ENCODE measurements at places on chromosomes 4 and X.

DNA sequence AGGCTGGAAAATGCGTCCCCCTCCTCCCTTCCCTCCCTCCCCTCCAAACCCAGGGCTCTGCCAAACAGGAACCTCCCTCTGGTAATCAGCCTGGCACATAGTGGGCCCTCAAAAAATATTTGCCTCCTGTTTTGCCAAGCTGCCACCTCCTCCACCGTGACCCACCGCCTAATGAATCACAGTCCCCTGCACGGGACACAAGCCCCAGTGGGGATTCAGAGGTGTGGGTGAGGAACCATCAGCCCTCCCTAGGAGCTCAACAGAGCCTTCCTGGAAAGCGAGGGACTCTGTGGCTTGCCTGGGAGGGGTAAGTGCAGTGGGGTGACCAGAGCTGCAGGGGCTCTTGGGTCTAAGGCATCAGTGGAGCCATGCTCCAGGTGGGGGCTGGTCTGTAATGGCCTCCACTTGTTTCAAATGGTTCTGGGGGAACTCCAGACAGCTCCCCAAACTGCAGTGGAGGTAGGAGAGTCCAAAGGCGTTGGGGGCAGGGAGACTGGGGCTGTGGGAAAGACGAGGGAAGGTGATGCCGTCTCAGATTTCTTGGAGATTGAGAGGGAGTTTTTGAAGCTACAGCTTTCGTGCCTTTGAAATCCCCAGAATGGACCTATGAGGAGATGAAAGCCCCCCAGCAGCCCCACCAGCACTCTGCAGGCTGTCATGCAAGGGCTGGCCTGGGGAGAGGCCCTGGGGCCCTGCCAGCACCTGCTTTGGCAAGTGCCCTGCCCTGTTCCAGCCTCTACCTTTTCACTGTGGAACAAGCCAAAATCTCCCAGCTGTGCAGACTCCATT, 1.0 kb upstream of the PPP2R2C start:
- DNase-seq, result no peak

DNA sequence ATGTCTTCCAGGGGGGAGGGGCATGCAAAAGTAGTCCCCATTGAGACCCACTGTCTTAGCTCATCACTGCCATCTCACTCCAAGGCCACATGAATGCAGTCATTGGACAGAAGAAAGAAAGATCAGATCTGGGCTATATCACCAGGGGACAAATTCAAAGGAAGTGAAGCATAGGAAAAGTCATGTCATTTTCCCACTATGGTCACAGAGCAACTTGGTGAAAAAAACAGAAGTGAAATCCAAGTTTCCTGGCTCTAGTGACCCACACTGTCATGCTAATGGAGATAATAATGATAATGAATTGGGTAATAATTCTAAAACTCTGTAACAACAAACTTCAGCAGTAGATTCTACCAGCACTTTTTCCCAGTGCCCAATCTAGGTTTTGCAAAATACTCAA, 9.9 kb downstream of the LHFPL1 start:
- no peak for DNase-seq

DNA sequence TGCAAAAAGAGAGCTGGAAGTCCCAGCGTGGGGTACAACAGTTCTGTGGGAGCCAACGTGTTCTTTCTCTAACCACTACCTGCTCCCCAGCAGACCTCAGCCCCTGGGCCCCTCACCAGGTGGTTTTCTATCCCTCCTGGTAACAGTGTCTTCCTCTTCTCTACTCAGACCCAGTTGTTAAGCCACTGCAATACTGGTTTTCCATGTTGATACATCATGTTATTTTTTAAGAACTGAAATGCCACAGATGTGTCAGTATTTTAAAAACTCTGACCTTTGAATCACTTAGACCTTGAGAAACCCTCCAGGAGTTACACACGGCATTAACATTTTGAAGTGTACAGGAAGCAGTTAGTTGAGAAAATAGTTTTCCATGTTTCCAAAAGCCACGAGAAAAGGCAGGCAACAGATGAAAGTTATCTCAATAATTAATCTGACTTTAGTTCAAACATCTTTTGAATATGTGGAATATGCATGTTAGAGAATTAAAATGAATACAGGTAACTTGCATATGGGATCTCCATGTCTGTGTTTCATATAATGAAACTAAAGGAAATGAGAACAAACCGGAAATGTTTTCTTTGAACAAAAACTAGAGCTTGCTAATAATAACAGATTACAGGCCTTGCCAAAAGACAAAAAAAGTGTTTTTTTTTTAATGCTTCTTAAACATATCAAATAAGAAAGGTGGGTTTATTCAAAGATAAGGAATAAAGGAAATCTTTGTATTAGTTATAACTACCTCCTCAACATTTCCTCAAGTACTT, 108.8 kb downstream of the ZNF827 start:
- no peak for DNase-seq

DNA sequence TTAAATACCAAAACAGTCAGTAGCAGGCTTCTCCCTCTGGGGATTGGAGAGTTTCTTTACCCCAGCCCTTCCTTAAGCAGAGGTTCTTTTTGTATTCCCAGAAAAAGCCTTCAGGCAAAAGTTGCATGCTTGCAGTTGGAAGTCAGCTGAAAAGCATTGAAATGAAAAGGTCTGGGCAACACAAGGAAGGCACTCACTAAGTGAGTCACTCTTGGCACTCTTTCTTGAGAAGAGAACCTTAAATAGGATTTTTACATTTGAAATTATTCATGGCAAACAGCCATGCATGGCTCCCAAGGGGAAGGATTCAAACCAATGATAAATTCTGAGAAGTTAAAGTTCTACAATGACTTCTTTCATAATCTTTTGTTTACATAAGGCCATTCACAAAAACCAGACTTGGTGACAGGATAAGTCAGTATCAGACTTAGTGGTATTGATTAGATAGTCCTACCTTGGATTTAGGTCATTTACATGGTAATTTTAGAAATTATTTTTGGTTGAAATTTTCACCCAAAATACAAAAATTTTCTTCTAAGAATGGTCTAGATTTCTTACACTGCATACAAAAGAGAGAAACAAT, 2068.9 kb downstream of the PCDH7 start:
- DNase-seq, result peak; percentile 1

- no peak for DNase-seq
These were observed 240.1 kb downstream of the FRAS1 start for GRCh38 chr4:78297116-78297800.

DNA sequence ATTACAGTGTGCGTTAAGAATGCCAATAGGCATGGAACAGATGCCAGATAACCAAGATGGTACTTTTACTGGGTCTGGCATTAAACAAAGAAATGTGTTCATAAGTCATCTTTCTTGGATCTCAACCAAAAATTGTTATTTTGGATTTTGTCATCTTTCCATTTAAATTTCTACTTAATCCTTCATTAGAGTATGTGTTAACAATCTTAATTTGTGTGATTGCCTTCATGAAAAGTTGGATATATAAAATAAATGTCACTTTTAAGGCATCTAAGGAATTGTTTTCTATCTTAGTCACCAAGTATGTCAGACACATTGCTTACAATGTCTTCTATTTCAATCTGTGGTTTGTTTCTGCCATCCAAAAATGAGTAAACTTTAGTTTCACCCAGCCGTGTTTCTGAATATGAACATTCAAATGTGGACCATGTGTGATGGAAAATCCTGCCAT, 87.5 kb downstream of the PALLD start:
- peak; percentile 85 for DNase-seq

- DNase-seq, result no peak
These were observed 139.3 kb upstream of the MXRA5 start for GRCh38 chrX:3485727-3486126.

DNA sequence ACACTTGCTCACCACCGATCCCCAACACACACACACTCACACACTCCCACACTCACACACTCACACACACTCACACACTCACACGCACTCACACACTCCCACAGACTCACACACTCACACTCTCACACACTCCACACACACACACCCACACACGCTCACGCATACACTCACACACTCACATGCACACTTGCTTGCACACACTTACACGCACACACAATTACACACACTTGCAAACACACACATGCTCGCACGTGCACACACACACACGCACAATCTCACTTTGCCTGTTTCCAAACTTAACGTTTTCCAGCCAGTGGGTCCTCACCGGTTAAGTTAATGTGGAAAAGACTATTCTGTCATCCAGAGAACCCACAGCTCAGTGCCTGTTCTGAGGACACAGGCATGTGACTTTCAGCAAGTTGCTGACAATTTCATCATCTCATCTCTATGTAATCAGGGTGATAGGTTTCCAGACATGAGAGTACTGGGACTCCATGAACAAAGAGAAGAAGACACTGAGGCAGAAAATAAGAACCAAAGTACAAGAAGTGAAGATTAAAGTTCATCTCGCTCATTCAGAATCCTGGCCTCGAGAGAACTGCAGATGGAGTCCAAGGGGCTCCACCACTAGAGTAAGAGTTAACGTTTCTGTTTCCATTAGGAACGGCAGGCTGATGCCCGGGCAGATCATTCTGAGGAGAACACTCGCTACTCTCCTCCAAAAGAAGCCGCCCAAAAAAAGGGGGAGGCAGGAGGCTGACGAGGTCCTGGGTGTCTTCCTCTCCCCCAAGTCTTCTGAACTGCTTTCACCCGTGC, 153.2 kb upstream of the FRG1 start:
- no peak for DNase-seq

GRCh38 chr4:20474119-20474518, 222.4 kb downstream of the SLIT2 start:
- DNase-seq, result no peak

GRCh38 chrX:110698696-110699095, 96.9 kb downstream of the CHRDL1 start:
- no peak for DNase-seq

DNA sequence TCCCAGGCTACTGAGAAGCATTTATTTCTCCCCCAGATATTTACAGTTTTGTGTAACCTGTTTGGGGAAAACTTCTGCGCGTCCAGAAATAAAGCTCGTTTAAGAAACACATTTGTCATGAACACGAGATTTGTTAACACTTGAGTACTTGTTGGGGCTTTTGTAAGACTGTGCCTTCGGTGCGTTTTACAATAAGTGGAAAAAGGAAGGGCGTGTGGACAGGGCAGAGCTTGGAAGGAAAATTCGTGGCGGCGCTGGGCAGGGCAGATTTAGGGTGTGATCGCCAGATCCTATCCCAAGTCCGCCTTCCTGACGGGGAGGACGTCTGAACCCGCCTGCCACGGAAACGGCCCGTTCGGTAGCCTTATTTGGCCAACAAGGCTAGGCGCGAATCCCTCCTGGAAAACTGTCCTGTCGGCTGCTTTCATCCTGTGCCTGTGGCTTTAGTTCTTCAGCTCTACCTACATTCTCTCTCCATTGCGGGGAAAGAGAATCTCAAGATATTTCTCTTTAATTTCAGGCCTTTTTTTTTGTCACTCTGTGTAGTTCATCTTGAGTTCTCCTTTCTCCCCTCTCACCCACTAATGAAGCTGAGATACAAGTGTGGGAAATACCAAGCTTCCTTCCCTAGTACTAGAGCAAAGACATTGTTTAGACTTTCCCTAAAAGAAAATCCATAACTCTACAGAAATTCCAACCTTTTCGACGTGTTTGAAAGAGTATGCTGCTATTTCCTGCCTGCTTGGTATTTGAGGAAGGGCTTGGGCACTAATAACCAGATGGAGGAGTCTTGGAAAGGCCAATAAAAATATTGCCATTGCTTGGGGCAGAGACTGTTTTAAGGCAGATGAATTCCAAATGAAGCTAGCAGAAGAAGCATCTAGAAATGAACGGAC, 982 bp downstream of the PDLIM5 start:
- peak; percentile 52 for DNase-seq

DNA sequence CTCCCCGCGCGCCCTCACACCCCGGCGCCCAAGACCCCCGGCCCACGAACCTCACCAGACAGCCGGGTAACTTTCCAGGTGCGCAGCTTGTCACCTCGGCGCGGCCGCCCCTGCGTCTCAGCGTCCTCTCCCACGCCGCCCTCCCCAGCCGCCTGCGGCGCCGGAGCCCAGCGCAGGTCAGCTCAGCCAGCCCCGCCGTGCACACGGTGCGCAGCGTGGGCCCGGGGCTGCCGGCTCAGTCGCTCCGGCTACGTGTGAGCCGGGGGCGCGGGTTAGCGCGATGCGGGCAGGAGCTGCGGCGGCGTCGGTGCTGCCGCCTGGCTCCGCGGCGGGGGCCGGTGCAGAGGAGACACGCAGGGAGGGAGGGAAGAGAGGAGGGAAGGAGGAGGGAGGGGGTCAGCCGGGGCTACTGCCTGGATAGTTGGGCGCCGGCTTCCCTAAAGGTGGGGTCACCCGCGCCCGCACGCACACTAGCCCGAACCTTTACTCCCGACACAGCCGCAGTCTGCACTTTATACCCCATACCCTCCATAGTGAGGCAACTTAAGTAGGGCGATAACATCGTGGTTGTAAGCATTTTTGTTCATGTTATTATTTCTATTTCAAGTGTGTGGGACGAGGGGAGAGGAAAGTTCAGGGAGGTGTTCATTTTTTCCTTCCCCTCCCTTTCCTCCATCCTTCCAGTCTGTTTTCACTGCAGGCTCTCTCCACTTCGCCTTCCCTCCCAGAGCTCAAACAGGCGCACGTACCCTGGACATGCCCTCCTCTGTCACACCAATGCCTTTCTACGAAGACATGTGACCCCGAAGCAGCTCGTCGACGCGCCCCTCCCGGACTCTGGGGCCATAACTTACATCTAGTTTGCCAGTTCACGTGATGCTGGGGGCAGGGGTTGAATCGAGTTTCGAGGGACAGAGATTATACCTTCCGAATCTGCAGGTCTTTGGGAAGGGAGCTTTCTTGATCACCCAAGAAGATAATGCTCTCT, at the start of gene PRKG2:
PRKG2 (minus strand) TSS at position 342 of the 988 bp plus-strand sequence. CDS start 10,175 bp downstream, outside the sequence.
- DNase-seq, result peak; percentile 67

DNA sequence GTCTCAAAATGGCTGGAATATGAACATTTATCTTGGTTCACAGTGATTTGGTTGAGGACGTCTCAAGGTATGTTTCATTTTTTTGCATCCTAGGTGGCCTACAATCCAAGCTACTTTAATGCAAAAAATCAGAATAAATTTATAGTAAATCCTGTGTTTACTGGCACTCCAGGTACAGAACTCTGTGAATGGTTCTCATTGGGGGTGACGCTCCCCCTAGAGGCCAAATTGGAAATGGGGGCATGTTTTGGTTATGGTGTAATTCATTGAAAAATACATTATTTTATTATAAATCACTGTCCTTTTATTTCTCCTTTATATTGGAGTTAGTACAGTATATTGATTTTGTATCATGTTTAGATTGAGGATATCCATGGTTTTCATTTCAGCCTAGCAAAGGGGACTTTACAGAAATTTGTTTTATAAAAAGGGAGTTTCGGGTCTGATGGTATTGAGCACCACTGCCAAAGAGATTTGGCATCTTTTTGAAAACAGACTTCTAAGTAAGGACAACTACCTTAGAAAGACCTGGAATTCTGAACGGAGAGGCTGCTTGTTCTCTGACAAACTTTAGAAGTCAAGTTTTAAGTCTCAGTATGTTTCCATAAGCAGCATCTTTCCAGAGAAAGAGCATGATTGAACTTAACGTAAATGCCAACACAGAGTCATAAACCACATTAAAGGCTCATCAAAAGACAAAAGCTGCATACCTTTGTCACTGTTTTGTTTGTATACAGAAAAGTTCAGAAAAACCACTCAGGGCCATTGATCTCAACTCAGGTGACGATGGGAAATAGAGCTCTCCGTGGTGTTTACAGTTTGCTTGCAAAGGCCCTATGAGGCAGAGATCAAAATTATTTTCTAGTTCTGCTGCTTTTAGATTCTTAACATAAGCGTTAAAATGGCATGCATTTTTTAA, 19.4 kb downstream of the MTM1 start:
- DNase-seq, result no peak

GRCh38 chrX:112147206-112147605, 64.6 kb upstream of the TRPC5 start:
- peak; percentile 7 for DNase-seq

- DNase-seq, result no peak
These were observed 356.7 kb upstream of the DIPK2B start for GRCh38 chrX:45557387-45557786.

Measured in brain (organoid and tissue), 16 donors.